ENCODE measurements at places on chromosomes 3 and 15.

DNA sequence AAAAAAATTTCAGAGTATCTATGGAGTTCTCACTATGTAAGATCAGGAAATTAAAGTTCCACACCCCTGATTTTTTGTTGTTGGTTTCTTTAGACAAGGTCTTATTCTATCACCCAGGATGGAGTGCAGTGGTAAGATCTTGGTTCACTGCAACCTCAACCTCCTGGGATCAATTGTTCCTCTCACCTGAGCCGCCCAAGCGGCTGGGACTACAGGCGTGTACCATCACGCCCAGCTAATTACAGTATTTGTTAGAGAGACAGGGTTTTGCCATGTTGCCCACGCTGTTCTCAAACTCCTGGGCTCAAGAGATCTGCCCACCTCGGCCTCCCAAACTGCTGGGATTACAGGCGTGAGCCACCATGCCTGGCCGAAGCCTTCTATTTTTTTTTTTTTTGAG is 12.4 kb downstream of the QRICH1 start:
- DNase-seq, result no peak

- no peak for DNase-seq
These were observed 90.5 kb upstream of the DGKG start for GRCh38 chr3:186452517-186452916.

DNA sequence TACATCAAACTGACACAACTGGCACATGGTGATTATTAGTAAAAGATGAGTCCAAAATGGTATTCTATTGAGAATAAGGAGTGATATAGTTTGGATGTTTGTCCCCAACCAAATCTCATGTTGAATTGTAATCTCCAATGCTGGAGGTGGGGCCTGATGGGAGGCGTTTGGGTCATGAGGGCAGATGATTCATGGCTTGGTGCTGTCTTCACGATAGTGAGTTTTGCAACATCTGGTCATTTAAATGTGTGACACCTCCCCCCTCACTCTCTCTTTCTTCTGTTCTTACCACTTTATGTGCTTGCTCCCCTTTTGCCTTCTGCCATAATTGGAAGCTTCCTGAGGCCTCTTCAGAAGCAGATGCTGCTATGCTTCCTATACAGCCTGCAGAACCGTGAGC is 90.6 kb downstream of the RSL24D1 start:
- DNase-seq, result no peak

DNA sequence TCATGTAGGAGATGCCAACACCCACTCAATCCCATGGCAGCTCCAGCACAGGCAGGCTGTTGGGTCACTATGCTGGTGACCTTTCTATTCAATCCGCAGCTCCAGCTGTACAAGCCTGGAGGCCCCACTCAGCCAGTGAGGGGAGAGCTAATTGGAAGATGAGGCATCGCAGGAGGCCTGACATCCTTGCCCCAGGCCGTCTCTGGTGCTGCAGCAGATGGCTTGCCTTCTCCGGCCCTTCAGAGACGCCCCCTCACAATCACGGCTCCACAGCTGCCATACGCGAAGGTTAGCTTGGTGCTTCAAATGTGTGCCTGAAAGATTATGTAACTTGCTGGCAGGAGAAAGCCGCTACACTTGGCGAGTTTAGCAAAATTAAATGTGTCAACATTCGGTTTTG is 104.2 kb upstream of the CLSTN2 start:
- no peak for DNase-seq

- DNase-seq, result no peak
These were observed 328.3 kb downstream of the RYR3 start for GRCh38 chr15:33639051-33639450.

- DNase-seq, result no peak
These were observed 6.7 kb upstream of the CALML4 start for GRCh38 chr15:68211656-68212320.

- DNase-seq, result no peak
These were observed 538.1 kb upstream of the TBL1XR1 start for GRCh38 chr3:177735431-177735830.

DNA sequence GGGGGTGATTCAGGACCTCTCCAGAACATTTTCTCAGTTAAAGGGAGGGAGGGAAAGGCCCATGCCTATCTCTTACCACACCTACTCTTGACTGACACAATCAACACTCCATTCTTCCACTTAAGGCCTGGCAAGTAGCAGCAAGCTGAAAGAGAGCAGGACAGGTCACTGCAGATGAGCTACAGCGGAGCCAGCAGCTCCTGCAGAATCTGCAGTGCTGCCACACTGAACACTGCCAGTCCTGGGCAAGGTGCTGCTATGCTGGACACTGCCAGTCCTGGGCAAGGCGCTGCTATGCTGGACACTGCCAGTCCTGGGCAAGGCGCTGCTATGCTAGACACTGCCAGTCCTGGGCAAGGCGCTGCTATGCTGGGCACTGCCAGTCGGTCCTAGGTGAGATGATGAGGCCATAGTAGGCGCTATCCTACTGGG is 143.7 kb downstream of the MYLK start:
- DNase-seq, result no peak

DNA sequence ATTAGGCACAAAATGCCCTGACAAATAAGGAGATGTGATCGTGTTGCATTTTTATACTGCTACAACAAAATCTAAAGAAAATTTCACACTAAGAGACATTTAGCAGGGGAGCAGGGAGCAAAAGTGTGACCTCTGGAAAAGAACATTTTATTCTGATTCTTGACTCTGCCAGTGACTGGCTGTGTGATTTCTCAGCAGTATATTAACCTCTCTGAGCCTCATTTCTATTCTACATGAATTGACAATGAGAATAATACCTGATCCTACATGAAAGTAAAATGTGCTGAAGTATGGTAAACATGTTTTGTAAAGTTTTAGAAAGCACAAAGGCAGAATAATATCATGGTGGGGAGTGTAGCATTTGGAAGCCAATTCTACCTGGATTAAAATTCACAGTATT is 273.3 kb downstream of the SLC9A9 start:
- DNase-seq, result no peak

DNA sequence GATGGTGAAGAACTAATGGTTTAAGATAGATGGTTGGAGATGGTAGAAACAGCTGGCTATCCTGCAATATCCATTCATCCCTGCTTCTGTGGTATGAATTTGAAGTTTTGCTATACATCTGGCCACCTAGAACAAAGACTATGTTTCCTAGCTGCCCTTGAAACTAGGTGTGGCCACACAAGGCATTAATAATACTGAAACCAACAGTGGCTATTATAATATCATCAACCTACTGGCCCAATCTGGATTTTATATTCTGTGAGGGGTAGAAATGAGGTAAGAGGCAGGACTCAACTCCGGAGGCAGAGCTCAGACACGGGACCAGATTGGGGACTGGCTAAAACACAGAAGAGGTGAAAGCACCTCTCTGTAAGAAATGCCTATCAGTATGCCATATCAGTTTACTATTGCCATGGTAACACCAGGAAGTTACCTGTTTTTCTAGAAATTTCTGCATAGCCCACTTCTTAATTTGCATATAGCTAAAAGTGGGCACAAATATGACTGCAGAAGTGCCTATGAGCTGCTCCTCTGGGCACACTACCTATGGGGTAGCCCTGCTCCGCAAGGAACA is 8.4 kb downstream of the IFT80 start:
- no peak for DNase-seq

- DNase-seq, result no peak
These were observed 31.9 kb downstream of the PCCB start for GRCh38 chr3:136281966-136282520.

DNA sequence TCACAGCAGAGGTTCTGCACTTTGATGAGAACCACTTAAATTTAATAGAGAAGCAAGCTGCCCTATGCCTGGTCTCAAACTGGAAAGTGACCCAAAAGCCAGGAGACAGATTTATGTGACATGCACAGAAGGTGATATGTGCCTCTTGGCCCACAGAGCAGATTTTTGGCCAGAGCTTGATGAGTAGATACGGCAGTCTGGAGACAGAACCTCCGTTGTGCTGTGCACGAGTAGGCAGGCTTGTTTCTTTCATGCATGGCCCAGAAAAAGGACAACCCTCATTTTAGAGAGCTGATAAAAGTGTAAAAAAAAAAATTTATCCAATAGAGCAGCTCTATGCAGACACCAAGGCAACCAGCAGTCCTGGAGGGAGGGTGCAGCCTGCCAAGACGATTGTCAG is 423.1 kb downstream of the CNTN6 start:
- no peak for DNase-seq

DNA sequence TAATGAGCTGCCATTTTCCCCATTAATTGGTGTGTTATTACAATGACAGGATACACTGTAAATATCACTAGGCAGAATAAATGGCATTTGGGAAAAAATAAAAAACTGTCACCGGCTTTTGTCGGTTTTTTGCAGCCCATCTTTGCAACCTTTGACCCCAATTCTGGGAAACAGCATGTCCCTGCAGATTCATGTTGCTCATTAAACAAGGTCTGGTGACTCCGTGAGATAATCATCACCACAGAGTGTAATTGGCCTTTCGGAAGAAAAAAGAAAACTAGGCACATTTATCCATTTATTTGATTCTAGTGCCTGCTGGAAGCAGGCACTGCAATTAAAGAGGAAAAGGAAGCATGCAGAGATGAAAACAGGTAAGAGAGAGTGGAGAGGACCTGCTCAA is 64.5 kb downstream of the TRAT1 start:
- DNase-seq, result no peak

DNA sequence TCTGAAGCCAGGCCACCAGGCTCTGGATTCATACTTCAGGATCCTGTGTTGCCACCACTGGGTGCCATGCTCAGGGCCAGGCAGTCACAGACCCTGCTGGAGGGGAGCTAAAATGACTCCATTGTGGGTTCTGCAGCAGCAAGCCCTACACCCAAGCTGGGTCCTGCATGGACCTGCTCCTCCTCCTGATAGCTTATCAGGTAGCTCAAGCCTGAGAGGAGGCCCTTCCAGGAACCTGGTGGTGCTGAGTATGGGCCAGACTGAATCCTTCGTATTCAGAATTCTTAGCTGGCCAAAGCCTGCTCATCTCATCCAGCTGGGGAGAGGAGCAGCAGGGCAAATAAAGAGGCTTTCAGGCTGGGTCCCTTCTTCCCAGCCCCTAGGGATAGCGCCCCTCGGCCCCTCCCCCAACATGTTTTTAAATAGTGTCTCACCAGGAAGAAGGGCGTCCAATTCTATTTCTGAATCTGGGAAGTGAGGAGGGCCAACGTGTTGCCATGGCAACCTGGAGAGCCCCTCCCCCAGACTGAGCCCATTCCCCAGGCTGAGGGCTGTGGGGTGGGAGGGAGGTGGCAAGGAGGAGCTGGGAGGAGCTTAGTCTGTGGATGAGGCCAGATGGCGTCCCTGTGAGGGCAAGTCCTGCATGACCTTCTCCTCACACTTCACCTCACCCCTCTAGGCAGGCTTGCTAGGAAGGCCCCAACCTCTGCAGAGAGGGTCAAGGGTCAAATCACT is 11.0 kb upstream of the CAMKV start:
- no peak for DNase-seq

Data from stimulated activated CD8-positive, alpha-beta memory T cell treated with anti-CD3 and anti-CD28 coated beads, Interleukin-2, amount 100 ng/mL, for 1 hour (primary cell).